A673 (cell line): ENCODE measurements at places on chromosomes 3 and 15.

GRCh38 chr3:48716982-48717746 lies at the start of gene IP6K2:
Gene IP6K2, minus strand, starts transcription at chr3:48717221. Its CDS starts 21,930 bp downstream, at chr3:48695291.
- DNase-seq: peak; percentile 95

GRCh38 chr3:186818956-186819355 lies 12.7 kb upstream of the RFC4 start:
- DNase-seq: no peak

DNA sequence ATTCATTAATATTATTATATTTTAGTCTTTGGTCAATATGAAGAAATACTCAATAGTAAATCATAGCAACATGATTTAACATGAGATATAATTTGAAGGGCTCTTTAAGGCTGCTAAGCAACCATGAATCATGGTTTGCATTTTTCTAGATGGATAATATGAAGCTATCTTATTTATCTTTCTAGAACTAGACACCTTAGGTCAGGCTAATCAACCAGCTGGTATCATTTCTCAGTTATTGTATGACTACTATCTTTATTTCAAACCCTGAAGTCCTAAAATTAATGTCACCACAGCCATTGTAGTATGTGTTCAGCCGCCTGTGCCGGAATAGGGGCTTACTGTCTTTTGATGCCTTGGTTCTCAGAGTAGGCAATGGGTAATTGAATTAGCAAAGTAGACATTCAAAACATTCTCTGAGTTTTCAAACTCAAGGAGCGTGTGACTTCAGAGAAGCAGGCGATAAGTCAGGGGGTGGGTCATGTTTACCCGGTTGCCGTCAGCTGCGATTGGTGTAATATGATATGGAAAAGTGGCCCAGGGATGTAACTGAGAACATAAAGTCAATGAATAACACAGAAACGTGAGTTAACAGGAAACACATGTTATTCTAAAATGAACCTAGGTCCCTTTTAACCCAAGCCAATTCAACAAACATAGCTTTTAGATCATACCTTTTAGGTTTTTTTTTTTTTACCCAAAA lies 93.4 kb upstream of the CTDSPL start:
- peak; percentile 53 for DNase-seq

GRCh38 chr15:83304861-83305703 lies 20.6 kb upstream of the BNC1 start:
- DNase-seq: no peak

DNA sequence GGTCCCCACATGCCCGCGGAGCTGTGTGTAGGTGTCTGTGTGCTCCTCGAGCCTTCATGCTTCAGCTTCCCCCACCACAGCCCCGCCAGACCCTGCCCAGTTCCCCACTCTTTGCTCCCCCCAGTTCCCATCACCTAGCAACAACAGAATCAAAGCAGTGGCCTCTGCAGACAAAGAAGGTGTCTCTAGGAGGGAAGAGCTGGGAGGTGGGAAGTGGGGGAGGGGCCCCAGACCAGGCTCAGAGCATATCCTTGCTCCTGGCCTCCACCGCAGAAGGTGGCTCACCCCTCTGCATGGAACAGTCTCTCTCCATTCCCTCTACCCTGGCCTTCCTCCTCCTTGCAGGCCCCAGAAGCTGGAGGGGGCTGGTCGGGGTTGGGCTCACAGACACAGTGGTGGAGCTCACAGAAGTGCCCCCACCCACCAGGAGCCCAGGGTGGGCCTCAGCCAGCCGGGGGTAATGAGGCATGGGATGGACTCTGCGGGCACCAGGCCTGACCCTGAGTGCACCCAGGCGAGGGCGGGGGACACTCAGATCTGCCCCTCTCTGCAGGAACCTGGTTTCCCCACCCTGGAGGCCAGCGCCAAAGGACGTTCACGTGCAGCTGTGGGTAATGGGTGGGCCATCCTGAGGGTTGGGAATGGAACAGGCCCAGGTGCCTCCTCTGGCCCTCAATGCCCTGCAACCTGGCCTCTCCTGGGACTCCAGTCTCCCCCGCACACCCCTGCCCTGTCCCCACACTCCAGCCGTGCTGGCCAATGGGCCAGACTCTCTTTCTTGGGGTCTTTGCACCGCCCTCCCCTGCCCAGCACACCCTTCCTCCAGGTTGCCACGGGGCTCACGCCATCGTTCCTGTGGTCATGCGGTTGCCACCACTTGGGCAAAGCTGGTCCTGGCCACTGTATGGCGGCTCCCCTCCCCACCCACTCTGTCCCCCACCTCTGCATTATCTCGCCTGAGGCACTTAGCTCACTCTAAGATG lies 53.4 kb downstream of the TPRA1 start:
- DNase-seq: no peak

- no peak for DNase-seq
These were observed 27.8 kb upstream of the TSEN2 start for GRCh38 chr3:12456441-12456840.

DNA sequence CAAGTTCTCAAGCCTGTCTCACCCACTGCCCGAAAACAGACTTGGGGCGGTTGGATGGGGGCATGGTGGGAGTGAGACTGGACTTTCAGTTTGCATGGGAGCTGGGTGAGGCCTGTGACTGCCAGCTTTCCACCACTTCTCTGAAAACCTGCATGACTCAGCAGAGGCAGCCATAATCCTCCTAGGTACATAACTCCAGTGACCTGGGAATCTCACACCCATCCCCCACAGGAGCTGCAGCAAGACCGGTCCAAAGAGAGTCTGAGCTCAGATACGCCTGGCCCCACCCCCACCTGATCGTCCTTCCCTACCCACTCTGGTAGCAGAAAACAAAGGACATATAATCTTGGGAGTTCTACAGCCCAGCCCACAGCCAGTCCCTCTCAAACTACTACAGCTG lies 107.2 kb downstream of the NSMCE3 start:
- DNase-seq: no peak

DNA sequence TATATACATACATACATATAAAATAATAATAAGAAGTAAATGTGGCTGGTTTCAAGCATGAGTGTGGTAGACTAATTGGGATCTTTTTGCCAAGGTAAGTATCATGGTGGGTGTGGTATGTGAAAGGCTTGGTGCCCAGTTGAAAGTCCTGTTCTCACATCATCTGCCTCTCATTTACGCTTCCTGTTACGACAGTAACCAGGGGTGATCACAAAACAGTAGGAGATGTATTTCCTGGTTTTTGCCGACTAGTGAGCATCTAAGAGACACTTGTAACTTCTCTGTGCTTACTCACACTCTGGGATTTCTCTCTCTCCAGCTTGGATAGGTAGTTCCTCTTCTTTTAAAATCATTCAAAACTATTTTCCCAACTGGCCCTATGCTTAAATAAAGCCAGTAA lies 1028.3 kb upstream of the NR2F2 start:
- DNase-seq: peak; percentile 38

- DNase-seq: no peak
These were observed 530.2 kb downstream of the SOX2 start for GRCh38 chr3:182241766-182242488.

- DNase-seq: no peak
These were observed 685.8 kb upstream of the CCDC54 start for GRCh38 chr3:106691476-106691875.
